ENCODE measurements at places on chromosomes 12 and 14. TPM values are rescaled to one million over a fixed set of nuclear protein-coding genes. Genes with fewer than 3 reads are reported as not detected.

DNA sequence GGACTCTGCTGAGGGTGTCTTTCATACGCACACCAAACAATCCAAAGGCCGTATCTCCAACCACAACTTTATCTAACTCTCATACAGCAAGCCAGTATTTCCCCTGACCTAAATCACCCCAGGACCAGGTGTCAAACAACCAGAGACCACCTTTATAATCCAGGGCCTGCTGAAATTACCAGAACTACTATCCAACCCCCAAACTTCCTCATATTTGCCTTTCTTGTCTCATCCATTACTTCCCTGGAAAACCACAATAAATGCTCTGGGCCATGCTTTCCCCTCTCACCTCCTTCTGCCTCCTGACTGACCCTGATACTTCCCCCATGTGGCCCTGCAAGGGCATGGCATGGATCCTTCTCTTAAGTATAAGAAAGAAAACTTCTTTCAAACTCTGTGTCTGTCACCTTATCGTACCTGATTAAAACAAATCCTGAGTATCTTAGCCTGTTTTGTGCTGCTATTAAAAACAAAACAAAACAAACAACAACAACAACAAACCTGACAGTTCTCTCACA, 44.7 kb upstream of the CRACR2A start:
- H3K4me1 ChIP-seq: no peaks in the 10 kb centered on the region
- no peak for DNase-seq
- no peaks in the 10 kb centered on the region for H3K27me3 ChIP-seq
- H3K4me3 ChIP-seq: no peak overlapping the region

GRCh38 chr12:59708064-59708463, 112.2 kb downstream of the SLC16A7 start:
- no peaks in the 10 kb centered on the region for H3K27me3 ChIP-seq
- DNase-seq: no peak
- no peak overlapping the region for H3K27ac ChIP-seq

GRCh38 chr14:65035049-65035448, 48.4 kb downstream of the FNTB start:
- no peak overlapping the region for H3K27ac ChIP-seq
- no peaks in the 10 kb centered on the region for H3K36me3 ChIP-seq
- H3K4me1 ChIP-seq: no peaks in the 10 kb centered on the region
- DNase-seq: no peak
- no peak overlapping the region for H3K4me3 ChIP-seq

GRCh38 chr14:97377550-97377949, 580.4 kb downstream of the VRK1 start:
- H3K27ac ChIP-seq: no peak overlapping the region
- no peaks in the 10 kb centered on the region for H3K27me3 ChIP-seq
- no peak for DNase-seq
- H3K36me3 ChIP-seq: no peaks in the 10 kb centered on the region
- no peak overlapping the region for H3K4me3 ChIP-seq

DNA sequence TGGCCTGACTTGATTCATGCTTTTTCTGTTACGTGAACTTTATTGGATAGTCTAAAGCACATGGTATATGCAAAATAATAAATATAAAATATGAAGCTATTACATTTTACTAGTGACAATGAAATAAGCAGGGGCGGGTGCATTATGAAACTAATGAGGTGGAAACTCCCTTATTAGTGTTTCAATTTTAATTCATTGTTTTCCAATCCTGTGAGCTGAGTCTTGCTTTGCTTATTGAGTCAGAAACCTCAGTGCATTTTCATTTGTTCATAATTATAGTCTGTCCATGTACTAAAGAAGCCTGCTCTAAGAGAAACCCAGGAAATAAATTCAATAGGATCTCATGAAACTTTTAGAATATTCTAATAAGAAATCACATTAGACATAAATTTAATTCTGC, 78.5 kb downstream of the CNTN1 start:
- H3K27ac ChIP-seq: no peak overlapping the region
- H3K27me3 ChIP-seq: no peaks in the 10 kb centered on the region
- DNase-seq: no peak
- H3K4me1 ChIP-seq: no peaks in the 10 kb centered on the region
- no peak overlapping the region for H3K4me3 ChIP-seq

DNA sequence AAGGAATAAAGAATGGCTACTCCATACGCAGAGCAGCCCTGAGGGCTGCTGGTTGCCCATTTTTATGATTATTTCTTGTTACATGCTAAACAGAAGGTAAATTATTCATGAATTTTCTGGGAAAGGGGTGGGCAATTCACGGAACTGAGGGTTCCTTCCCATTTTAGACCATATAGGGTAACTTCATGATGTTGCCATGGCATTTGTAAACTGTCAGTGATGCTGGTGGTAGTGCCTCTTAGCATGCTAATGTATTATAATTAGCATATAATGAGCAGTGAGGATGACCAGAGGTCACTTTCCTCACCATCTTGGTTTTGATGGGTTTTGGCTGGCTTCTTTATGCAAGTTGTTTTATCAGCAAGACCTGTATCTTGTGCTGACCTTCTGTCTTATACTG, 273.0 kb downstream of the FUT8 start:
- H3K4me1 ChIP-seq: no peaks in the 10 kb centered on the region
- H3K27ac ChIP-seq: no peak overlapping the region
- no peak overlapping the region for H3K4me3 ChIP-seq
- H3K27me3 ChIP-seq: no peaks in the 10 kb centered on the region

- no peaks in the 10 kb centered on the region for H3K36me3 ChIP-seq
- H3K4me3 ChIP-seq: peak within 1 kb of the TSS; percentile 73
- DNase-seq: peak; percentile 84
- H3K4me1 ChIP-seq: peaks cover 15% of the 10 kb centered on the region
- H3K27ac ChIP-seq: peak within 1 kb of the TSS; percentile 73
- H3K27me3 ChIP-seq: no peaks in the 10 kb centered on the region
Observed at GRCh38 chr14:21024585-21025370, at the start of gene NDRG2. Gene NDRG2 (minus strand): TSS chr14:21025061. CDS start chr14:21023315, 1,746 bp downstream.

DNA sequence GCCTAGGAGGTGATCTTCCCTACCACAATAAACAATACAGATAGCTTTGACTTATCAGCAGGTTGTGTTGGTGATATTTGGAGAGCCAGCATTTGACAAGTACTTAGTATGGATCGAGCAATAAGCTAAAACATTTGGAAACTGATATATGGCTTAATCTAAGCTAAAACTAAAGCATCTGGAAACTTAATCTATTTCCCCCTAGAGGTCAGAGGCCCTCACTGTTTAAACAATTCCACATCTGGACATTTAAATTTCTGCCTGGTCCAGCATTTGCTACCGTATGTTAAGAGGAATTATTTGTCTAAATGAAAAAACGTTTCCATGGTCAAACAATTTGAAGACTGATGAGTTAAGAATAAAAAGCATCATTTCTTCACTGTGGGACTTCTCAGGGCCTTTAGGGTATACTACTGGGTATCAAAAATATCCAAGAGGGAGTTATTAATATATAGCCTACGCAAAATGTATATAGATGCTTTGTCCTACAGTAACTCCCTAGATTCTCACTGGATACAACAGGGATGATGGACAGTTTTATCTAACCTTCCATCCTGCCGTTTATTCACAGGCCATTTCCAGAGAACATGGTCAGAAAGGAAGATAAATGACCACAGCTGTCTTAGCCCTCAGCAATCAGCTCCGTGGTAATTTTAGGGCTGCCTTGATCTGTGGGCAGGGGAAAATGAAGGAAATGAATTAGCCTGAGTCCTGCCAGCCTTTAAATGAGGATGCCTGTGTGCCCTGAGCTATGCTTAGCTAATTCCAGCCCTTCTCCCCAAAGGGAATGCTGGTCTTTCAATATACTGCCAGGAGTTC, 135.4 kb upstream of the NUDT4 start:
- H3K36me3 ChIP-seq: no peaks in the 10 kb centered on the region
- H3K27me3 ChIP-seq: no peaks in the 10 kb centered on the region
- H3K4me1 ChIP-seq: peaks cover 13% of the 10 kb centered on the region
- no peak overlapping the region for H3K4me3 ChIP-seq
- no peak overlapping the region for H3K27ac ChIP-seq

DNA sequence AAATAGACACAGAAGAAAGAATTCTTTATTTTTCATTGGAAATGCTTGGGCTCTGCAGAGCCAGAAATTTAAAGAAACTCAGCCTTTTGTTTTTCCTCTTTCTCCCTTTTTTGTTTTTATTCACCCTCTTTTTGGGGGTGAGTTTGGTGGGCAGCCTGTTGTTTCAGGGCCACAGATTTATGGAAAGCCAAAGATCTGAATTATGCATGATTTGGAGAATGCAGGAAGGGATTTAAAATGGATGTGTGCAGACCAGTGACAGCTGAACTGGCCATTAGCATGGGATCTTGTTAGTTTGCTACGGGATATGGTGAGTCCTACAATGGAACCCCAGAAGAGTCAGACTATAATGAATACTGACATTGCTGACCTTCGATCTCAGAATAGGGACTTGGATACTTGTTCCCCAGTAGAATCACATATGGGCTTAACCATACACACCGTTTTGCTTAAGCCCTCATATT, 7.7 kb upstream of the ATXN2 start:
- no peak overlapping the region for H3K4me3 ChIP-seq
- no peaks in the 10 kb centered on the region for H3K4me1 ChIP-seq
- no peak overlapping the region for H3K27ac ChIP-seq
- no peak for DNase-seq
- no peaks in the 10 kb centered on the region for H3K27me3 ChIP-seq

GRCh38 chr14:65462411-65462810, 49.9 kb downstream of the FUT8 start:
- DNase-seq: no peak
- no peak overlapping the region for H3K27ac ChIP-seq
- no peaks in the 10 kb centered on the region for H3K27me3 ChIP-seq
- no peaks in the 10 kb centered on the region for H3K4me1 ChIP-seq
- H3K36me3 ChIP-seq: no peaks in the 10 kb centered on the region
- H3K4me3 ChIP-seq: no peak overlapping the region

DNA sequence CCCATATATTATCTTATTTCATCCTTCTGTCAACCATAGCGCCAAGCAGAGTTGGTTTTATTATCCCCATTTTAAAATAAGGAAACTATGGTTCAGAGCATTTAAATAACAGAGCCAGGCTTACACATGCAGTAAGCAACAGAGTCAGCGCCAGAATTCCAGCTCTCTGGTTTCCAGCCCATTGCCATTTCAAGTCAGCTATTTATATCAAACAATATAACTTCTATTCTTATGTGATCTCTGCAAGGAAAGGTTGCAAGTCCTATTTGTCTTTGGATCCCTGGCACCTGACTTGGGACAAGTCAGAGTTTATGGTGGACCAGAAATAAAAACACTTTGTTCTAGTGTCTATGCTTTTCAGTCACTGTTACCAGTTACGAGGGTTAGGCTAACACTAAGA, 174.1 kb upstream of the EEA1 start:
- H3K36me3 ChIP-seq: no peaks in the 10 kb centered on the region
- peak overlapping the region; percentile 76 for H3K27ac ChIP-seq
- H3K27me3 ChIP-seq: no peaks in the 10 kb centered on the region
- no peak for DNase-seq

DNA sequence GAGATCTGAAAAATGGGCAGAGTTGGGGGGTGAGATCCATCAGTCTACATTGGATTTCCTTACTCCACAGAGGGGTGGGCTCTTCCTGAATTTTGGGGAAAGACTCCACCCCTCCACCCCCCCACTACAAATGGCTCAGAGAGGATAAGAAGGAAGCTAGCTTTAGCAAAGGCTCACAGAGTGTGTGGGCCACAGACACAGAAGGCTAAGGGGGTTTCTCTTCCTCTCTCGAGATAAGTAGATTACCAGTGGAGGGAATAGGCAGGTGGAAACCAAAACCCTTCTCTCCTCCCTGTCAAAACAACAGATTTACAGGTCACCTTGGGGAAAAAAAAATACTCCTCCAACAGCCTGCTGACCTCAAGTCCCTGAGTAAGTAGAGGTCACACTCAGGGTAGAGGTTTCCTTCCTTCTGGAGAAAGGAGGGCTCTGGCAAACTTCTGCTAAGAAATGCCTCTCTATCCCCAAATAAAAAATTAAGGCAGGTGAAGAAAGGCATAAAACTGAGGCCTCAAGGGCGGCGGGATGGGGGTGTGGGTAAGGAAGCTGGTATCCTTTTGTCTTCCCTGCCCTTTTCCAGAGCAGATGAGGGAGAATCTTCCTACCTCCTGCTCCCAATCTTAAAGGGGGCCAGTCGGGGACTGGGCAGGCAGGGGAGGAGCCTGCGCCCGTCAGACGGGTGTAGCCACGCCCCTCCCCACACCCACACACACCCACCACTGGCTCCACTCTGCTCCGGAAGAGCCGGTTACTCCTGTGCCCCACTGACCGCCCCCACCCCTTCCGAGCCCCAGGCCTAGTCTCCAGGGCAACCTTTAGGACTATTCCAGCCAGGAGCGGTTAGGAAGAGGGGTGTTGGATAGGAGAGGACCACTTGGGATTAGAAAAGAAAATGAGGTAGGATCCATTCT, 1.9 kb upstream of the BAZ2A start:
- H3K36me3 ChIP-seq: no peaks in the 10 kb centered on the region
- peak; percentile 66 for DNase-seq
- no peak overlapping the region for H3K27ac ChIP-seq
- H3K4me1 ChIP-seq: peaks cover 29% of the 10 kb centered on the region

RIPK3 gene
- 1.5 TPM for total RNA-seq

ALDH1L2 gene
- total RNA-seq: 20.3 TPM

SSPN gene
- 1.0 TPM for total RNA-seq

WNT5B gene
- 8.5 TPM for total RNA-seq

ACVRL1 gene
- total RNA-seq: 0.74 TPM

TCL1B gene
- not detected for total RNA-seq

All from Caco-2 (cell line).